ENCODE measurements at places on chromosomes 6 and 20.

DNA sequence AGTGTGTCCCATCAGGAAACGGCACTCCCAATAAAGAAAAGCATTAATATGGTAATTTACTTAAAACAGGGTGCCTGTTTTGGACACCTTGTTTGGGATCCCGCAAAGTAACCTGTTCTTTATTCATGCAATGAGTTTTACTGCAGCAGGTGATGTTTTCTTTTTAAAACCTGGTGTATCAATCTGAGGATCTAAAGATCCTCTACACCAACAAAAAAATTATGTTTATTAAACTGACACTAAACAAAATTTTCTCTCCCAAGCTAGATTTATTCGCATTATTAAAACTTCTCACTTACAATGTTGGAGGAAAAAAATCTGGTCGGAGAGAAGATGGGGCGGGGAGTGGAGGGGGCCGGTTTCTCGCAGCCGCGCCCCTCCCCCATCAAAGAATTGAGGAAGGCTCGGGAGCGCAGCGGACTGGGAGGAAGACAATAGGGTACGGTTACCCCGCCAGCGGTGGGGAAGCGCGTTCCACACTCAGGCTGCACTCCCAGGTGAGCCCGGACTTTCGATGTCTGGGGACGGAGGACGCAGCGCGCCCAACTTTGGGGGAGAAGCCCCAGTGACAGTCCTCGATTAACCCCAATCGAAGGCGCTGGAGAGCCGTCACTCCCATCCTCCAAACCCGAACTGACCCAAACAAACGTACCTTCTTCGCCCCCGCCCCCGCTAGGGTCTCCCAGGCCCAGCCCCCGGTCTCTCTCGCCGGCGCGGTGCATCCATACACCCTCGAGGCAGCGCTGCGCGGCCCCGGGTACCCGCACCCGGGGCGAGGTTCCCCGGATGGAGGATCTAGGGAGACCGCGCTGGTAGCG is 1.3 kb downstream of the CD24 start:
- DNase-seq = no peak

DNA sequence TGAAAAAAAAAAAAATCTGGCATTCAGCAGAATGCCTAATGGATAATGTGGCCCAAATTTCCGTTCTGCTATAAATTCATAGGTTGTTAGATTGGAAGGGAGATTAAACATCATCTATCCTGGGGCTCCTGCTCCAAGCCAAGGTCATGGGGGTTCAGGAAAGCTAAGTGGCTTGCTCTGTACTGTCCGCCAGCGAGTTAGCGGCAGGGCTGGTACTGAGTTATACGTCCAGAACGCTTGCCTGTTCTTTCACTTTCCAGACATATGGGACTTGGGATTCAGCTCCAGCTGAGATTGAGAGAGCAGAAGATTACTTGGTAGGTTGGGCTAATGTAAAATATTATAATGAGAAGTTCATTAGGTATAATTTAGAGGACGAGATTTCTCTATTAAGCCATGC is 858 bp downstream of the RWDD1 start:
- no peak for DNase-seq

DNA sequence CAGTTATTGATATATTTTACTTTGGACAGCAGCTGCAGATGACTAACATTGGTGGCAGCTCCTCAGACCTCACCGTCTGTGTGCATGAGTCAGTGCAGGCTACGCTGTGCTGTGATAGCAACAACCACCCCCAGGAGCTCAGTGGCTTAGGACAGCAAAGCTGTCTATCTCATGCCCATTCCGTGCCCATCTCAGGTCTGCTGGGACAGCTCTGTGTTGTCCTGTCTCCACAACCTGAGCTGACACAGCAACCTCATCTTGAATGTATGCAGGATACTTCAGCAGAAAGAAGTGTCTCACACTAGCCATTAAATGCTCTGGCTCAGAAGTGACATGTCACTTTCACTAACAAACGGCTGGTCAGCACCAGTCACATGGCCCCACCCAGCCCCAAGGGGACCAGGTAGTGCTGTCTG is 47.7 kb downstream of the BANF2 start:
- DNase-seq = no peak

DNA sequence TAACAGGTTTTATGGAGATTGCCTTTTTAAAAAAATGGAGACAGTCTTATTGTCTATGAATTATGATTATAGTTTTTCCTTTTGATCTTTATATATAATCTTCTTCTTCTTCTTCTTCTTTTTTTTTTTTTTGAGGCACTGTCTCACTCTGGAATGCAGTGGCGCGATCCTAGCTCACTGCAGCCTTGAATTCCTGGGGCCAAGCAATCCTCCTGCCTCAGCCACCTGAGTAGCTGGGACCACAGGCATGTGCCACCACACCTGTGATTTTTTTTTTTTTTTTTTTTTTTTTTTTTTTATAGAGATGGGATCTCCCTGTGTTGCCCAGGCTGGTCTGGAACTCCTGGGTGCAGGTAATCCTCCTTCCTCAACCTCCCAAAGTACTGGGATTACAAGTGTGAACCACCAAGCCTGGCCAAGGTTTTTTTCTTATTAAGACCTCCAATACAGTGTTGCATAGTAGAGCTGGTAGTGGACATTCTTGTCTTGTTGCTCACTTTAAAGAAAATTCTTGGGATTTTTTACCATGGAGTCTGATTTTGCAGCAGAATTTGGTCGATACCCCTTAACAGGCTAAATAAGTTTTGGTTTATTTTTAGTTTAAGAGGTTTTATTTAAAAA is 46.5 kb downstream of the STK4 start:
- no peak for DNase-seq

- no peak for DNase-seq
These were observed 47.3 kb downstream of the LRRN4 start for GRCh38 chr20:6006603-6006949.

DNA sequence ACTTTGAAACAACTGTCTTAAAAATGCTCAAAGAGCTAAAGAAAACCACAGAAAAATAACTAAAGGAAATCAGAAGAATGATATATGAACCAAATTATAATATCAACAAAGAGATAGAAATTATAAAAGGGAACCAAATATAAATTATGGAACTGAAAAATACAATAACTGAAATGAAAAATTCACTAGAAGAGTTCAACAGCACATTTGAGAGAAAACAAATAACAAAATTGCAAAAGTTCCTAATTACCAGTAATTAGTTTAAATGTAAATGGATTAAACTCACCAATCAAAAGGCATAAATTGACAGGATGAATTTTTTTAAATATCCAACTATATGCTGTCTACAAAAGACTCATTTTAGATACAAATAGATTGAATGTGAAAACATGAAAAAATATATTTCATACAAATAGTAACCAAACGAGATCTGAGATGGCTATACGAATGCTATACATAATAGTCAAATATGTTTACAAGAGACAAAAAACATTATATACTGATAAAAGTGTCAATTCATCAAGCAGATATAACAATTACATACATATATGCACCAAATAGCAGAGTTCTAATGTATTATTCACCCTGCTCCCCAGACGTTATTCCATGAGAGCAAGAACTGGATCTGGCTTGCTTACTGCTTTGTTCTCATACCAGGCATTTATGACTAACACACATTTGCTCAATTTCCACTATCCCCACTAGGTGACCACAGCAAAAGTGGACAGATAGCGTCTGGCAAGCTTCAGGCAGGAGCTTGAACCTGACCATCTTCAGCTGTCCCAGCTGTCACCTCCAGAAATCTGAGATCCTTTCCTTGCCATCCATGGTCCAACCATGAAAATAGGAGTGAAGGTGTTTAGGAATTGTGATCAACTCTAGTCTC is 72.4 kb upstream of the SIRPA start:
- DNase-seq = no peak

DNA sequence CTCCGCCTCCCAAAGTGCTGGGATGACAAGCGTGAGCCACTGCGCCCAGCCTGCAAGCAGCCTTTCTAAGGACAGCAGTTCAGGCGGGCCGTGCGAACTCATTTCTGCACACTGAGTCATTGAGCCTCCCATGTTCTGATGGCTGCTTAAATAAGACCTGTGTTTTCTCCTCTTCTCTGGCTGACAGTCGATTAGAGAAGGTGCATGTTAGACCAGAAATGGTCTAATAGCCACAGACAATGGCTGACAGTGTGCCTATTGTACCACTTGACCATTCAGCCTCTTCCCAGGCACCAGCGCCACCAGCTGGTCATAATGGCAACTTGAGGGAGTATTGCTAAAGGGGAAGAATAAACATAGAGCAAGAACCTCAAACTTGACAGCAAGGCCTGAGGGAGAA is 6.2 kb downstream of the CST11 start:
- DNase-seq = no peak

GRCh38 chr6:21450149-21450548 is 143.4 kb upstream of the SOX4 start:
- DNase-seq = no peak

DNA sequence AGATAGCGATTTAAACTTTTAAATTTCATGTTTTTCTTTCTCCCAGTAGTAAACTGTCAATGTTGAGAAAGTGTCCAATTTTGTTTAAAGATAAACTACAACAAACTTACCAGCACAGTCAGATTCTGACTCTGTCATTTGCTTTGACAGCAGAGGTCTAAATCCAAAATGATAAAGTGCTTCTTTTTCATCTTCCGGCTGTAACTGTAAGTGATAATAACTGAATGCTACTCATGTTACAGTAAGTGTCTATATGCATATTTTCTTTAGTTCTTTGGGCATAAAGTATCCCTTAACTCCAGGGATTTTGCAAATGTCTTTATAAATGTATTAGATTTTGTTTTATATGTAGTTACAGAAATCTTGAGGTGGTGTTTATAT is 610.4 kb downstream of the RFPL4B start:
- no peak for DNase-seq

- no peak for DNase-seq
These were observed 34.0 kb downstream of the ZC3H12D start for GRCh38 chr6:149450679-149451375.

GRCh38 chr20:50460115-50460607 is 50.0 kb upstream of the PTPN1 start:
- no peak for DNase-seq

- DNase-seq = no peak
These were observed 50.2 kb downstream of the ARHGAP18 start for GRCh38 chr6:129659590-129660345.

DNA sequence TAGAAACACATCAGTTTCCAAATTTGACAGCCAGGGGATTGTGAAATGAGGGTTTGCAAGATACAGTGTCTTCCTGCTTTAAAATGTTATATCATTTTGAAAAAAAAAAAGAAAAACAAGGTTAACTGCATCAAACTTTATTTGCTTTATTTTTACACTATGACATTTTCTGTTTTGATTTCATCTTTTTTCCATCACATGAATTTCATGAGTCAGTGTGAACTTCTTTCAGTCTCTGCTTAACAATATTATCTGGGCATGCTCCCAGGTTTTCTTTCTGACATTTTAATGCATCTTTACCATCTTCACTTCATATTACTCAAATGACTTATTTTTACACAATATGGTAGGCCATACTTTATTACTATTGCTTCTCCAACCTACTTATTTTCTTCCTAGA is 1.9 kb downstream of the NCOA7 start:
- DNase-seq = no peak

DNA sequence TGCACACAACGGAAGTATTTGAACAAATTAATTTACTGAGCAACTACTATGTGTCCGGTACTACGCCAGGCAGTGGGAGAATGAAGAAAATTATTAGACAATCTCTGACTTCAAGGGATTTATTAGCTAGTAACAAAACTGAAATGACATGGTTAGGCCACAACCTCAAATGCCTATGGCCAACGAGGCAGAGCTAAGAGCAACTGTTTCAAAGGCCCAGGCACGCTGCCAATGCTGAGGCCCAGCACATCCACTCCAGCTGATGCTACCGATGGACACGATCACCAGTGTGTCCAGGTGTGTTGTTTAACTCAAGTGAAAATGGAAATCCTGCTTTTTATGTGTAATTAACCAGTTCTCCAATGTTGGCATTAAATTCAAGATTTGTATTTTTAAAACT is 420.9 kb downstream of the PRKN start:
- DNase-seq = no peak

DNA sequence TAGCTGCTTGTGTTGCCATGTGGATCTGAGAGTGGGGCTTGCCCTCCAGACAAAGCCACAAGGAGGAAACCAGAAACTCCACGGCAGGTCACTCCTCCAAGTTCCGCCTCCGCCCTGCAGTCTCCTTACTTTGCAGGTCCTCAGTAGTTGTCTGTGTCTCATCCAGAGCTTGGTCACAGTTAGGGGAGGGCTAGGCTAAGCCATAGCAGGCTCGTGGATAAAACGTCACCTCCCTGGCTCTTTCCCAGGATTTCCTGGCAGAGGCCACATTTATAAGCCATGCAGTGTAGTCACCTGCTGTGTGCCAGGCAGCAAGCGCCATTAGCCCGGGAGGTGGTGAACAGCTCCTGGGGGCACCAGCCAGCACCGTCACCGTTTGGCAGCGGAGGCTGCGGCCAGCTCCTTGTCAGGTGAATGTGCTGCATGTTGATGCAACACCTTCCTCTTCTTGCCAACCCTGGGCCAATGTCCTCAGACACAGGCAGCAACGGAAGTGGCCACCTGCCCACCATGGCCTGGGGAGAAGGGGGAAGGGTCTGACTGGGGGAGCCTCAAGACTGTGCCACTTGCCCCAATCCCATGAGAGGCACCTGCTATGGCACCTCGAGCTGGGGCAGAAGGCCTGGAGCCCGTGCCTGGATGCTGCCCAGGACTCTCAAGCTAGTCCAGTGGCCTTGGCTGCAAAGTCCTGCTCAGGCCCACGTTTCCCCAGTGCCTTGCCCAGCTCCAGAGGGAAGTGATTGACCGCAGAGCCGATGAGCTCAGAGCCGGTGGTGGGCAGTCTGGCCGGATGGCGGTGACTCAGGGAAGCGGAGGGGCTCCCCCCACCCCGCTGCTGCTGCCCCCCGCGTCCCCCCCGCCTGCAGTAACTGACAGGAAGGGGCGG is 39.0 kb upstream of the SLCO4A1 start:
- DNase-seq = peak; percentile 16

Data from activated naive CD4-positive, alpha-beta T cell (primary cell).